Testis (tissue), 5 donors: ENCODE measurements at places on chromosomes 5 and 9. TPM values are rescaled to one million over a fixed set of nuclear protein-coding genes. Genes with fewer than 3 reads are reported as not detected.

DNA sequence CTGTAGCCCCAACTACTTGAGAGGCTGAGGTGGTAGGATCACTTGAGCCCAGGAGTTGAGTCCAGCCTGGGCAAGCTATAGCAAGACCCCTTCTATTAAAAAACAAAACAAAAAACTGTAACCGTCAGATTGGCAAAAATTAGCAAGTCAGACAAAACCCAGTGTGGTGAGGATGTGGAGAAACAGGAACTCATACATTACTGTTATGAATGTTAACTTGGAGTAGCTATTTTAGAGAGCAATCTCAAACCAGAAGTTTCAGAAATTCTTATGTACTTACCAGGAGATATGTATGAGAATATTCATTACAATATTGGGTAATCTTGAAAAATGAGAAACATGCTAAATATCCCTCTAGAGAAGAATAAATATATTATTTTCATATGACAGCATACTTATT, 120.3 kb downstream of the INVS start:
- no peak for DNase-seq
- H3K4me3 ChIP-seq: no peak overlapping the region
- H3K27me3 ChIP-seq: no peaks in the 10 kb centered on the region
- H3K4me1 ChIP-seq: no peaks in the 10 kb centered on the region
- H3K36me3 ChIP-seq: no peaks in the 10 kb centered on the region

GRCh38 chr9:4839470-4839912, 46.7 kb downstream of the RCL1 start:
- no peak overlapping the region for H3K4me3 ChIP-seq
- H3K27ac ChIP-seq: no peak overlapping the region
- no peaks in the 10 kb centered on the region for H3K36me3 ChIP-seq
- no peaks in the 10 kb centered on the region for H3K27me3 ChIP-seq

GRCh38 chr9:9142001-9142400, 1342.4 kb upstream of the DMAC1 start:
- no peak overlapping the region for H3K4me3 ChIP-seq
- DNase-seq: no peak
- no peak overlapping the region for H3K27ac ChIP-seq
- H3K4me1 ChIP-seq: no peaks in the 10 kb centered on the region
- H3K36me3 ChIP-seq: no peaks in the 10 kb centered on the region
- H3K27me3 ChIP-seq: no peaks in the 10 kb centered on the region

DNA sequence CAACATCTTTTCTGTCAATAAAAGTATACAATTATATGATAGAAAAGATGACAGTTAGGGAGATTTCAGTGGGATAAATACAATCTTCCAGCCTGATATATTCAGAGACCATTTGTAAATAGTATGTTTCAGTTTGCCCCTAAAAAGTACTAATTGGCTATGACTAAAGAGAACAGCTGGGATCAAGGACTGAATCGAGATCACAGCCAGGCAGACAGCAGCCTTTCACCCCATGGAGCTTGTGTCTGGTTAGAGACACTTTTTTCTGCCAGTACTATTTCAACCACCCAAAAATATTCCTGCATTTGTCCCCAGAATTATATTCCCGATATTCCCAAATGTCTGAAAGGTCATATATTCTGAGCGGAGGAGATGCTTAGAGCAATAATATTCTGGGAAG, 577.3 kb upstream of the TLE4 start:
- no peaks in the 10 kb centered on the region for H3K27me3 ChIP-seq
- no peak for DNase-seq
- no peaks in the 10 kb centered on the region for H3K4me1 ChIP-seq
- H3K36me3 ChIP-seq: no peaks in the 10 kb centered on the region
- H3K27ac ChIP-seq: no peak overlapping the region

- no peaks in the 10 kb centered on the region for H3K4me1 ChIP-seq
- H3K36me3 ChIP-seq: no peaks in the 10 kb centered on the region
- H3K4me3 ChIP-seq: no peak overlapping the region
- no peak for DNase-seq
Observed at GRCh38 chr5:107294669-107295068, 376.1 kb downstream of the EFNA5 start.

DNA sequence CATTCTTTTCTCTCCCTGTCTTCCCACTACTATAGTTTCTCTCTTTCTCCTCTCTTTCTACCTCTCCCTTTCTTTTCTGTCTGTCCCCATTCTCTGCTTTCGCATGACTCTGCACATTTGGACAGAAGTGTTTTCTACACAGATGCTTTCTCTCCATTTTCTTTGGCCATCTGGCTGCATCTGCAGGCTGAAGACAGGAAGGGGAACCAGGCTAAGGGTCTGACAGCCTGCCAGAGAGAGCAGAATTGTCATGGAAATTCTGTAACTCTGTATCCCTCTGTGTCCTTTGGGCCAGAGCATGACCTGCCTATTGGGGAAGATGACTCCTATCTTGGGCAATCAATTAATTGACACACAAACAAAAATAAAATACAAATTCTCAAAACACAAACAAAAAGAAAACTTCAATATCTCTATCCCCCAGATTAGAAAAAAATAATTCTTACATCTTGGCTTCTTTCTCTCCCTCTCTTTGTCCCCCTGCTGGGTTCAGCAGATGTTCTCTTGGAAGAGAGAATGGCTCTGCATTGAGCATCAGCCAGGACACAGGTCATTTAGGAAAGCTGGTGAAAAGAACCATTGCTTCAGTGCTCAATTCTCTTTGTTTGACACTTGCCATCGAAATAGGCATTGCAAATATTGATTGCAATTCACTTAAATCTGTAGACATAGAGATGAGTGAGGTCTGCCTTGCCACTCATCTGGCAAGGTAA, 415.9 kb upstream of the KLF4 start:
- no peak overlapping the region for H3K4me3 ChIP-seq
- H3K4me1 ChIP-seq: no peaks in the 10 kb centered on the region
- no peaks in the 10 kb centered on the region for H3K36me3 ChIP-seq
- no peaks in the 10 kb centered on the region for H3K27me3 ChIP-seq

DNA sequence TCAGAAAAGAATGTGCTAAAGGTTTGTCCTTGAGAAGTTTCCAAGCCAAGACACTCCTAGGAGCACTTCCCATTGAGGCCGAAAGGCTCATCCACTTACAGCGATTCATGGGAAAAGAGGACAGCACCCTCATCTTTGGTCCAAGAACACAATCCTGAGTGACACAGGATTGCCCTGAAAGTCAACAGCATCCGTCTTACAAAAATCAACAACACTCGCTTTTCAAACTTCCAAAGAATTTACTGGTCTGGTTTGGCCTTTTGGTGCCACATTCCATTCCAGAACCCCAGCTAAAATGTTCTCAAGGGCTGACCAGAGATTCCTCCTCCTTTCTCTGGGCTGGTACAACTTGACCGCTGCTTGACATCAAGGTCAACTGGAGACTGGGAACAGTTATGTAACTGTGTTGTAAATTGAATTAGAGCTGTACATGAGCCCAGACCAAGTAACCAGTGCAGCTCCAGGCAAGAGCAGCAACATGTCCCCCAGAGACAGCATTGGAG, 415.8 kb upstream of the PIK3R1 start:
- no peak overlapping the region for H3K4me3 ChIP-seq
- DNase-seq: peak; percentile 60
- no peaks in the 10 kb centered on the region for H3K27me3 ChIP-seq
- peaks cover 15% of the 10 kb centered on the region for H3K4me1 ChIP-seq
- no peaks in the 10 kb centered on the region for H3K36me3 ChIP-seq

DNA sequence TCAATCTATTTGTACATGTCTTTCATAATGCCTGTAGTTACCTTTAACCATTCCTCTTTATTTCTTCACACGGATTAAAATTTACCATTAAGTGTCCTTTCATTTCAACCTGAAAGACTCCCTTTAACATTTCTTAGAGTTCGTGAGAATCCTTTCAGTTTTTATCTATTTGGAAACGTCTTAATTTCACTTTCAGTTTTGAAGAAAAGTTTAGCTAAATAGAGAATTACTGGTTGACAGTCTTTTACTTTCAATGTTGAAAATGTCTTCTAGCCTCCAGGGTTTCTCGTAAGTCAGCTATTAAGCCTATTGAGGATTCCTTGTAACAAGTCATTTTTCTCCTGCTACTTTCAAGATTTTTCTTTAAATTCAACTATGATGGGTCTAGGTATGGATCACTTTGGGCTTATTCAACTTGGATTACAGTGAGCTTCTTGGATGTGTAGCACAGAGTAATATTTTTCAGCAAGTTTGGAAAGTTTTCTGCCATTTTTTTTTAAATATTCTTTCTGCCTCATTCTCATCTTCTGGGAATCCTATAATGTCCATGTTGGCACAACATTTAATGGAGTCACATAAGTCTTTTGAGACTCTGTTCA, 48.5 kb downstream of the RFX3 start:
- no peak overlapping the region for H3K4me3 ChIP-seq
- no peak for DNase-seq
- H3K27ac ChIP-seq: no peak overlapping the region
- no peaks in the 10 kb centered on the region for H3K36me3 ChIP-seq

DNA sequence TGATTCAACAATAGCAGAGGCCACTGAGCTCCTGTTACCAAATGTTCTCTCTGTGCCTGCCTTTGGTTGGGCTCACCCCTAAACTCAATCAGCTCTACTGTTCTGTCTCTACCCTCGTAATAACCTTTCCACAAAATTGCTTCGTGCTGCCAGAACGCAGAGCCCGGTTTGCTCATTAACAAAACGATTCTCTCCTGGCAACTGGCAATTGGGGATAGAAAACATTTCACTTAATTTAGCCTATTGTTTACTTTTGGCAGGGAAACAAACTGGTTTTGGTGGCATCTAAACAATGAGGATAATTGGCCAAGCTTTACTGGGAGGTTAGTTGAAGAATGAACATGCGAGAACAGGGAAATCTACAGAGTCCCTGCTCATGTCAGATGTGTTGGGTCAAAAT, 56.6 kb downstream of the SLC28A3 start:
- H3K27ac ChIP-seq: no peak overlapping the region
- H3K4me3 ChIP-seq: no peak overlapping the region
- H3K4me1 ChIP-seq: no peaks in the 10 kb centered on the region
- no peaks in the 10 kb centered on the region for H3K27me3 ChIP-seq
- no peak for DNase-seq

GRCh38 chr5:88391991-88392390, 123.3 kb upstream of the TMEM161B start:
- no peaks in the 10 kb centered on the region for H3K27me3 ChIP-seq
- peaks cover 4% of the 10 kb centered on the region for H3K4me1 ChIP-seq
- no peak overlapping the region for H3K4me3 ChIP-seq

GRCh38 chr9:121463026-121463807, 36.4 kb downstream of the GGTA1 start:
- peak; percentile 48 for DNase-seq
- no peaks in the 10 kb centered on the region for H3K36me3 ChIP-seq
- H3K27me3 ChIP-seq: no peaks in the 10 kb centered on the region
- no peak overlapping the region for H3K27ac ChIP-seq

- no peak for DNase-seq
- no peaks in the 10 kb centered on the region for H3K4me1 ChIP-seq
- H3K27me3 ChIP-seq: no peaks in the 10 kb centered on the region
- H3K36me3 ChIP-seq: no peaks in the 10 kb centered on the region
- no peak overlapping the region for H3K27ac ChIP-seq
Observed at GRCh38 chr9:126904586-126904985, 10.0 kb upstream of the RALGPS1 start.

- H3K4me1 ChIP-seq: no peaks in the 10 kb centered on the region
- no peaks in the 10 kb centered on the region for H3K36me3 ChIP-seq
- H3K4me3 ChIP-seq: no peak overlapping the region
- no peak for DNase-seq
Observed at GRCh38 chr5:52884453-52884852, 96.7 kb downstream of the ITGA1 start.

- H3K27me3 ChIP-seq: no peaks in the 10 kb centered on the region
- H3K4me1 ChIP-seq: no peaks in the 10 kb centered on the region
- H3K27ac ChIP-seq: no peak overlapping the region
- H3K4me3 ChIP-seq: no peak overlapping the region
- no peak for DNase-seq
Observed at GRCh38 chr9:14499976-14500375, 186.0 kb upstream of the NFIB start.

- no peaks in the 10 kb centered on the region for H3K27me3 ChIP-seq
- H3K4me3 ChIP-seq: no peak overlapping the region
- no peaks in the 10 kb centered on the region for H3K36me3 ChIP-seq
- no peak for DNase-seq
- no peak overlapping the region for H3K27ac ChIP-seq
Observed at GRCh38 chr9:36749461-36749860, 176.8 kb downstream of the MELK start.

DNA sequence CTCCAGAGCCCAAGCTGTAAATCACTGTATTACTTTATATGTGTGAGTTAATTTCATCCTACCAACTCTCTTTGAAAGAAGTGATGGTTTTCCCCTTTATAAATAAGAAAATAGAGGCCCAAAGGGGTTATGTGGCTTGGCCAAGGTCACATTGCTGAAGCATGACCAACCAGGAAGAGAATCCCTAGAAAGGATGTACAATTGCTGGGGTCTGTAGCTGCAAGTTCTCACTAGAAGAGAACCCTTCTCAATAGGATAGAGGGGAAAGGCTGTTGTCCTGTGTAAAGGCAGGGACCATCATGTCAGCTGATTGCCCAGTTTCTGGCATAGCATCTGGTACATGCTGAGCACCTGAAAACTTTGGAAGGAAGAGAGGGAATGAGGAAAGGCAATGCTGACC, 39.0 kb upstream of the FAT2 start:
- no peak overlapping the region for H3K4me3 ChIP-seq
- no peaks in the 10 kb centered on the region for H3K36me3 ChIP-seq
- H3K4me1 ChIP-seq: peaks cover 2% of the 10 kb centered on the region
- no peaks in the 10 kb centered on the region for H3K27me3 ChIP-seq

- no peak overlapping the region for H3K4me3 ChIP-seq
- no peak for DNase-seq
- no peak overlapping the region for H3K27ac ChIP-seq
- no peaks in the 10 kb centered on the region for H3K27me3 ChIP-seq
- H3K4me1 ChIP-seq: no peaks in the 10 kb centered on the region
Observed at GRCh38 chr5:135472141-135472540, 20.0 kb upstream of the TIFAB start.

GRCh38 chr5:57513785-57514184, 31.2 kb upstream of the ACTBL2 start:
- H3K27ac ChIP-seq: no peak overlapping the region
- no peak for DNase-seq
- H3K27me3 ChIP-seq: no peaks in the 10 kb centered on the region
- no peaks in the 10 kb centered on the region for H3K36me3 ChIP-seq
- H3K4me1 ChIP-seq: no peaks in the 10 kb centered on the region
- H3K4me3 ChIP-seq: no peak overlapping the region

- H3K4me3 ChIP-seq: peak overlapping the region; percentile 83
- H3K36me3 ChIP-seq: no peaks in the 10 kb centered on the region
- DNase-seq: peak; percentile 89
- H3K27ac ChIP-seq: peak overlapping the region; percentile 92
- peaks cover 35% of the 10 kb centered on the region for H3K4me1 ChIP-seq
- H3K27me3 ChIP-seq: no peaks in the 10 kb centered on the region
Observed at GRCh38 chr9:99820685-99821395, 845 bp upstream of the NR4A3 start.

TMEFF1 gene
- 2.3 TPM for polyA plus RNA-seq

ADGRV1 gene
- polyA plus RNA-seq: 10.8 TPM

LCN10 gene
- 8.7 TPM for polyA plus RNA-seq

FOXD4 gene
- polyA plus RNA-seq: 0.42 TPM

OR1Q1 gene
- polyA plus RNA-seq: not detected

TNPO1 gene
- polyA plus RNA-seq: 83.4 TPM

LPCAT1 gene
- 23.9 TPM for polyA plus RNA-seq

PCDHGA2 gene
- 5.6 TPM for polyA plus RNA-seq

FCN2 gene
- not detected for polyA plus RNA-seq

CCL27 gene
- 1.4 TPM for polyA plus RNA-seq

ZFP2 gene
- polyA plus RNA-seq: 2.7 TPM

MYMK gene
- polyA plus RNA-seq: 0.87 TPM

TAF11L12 gene
- polyA plus RNA-seq: not detected
